ENCODE measurements at places on chromosomes 1 and 21.
A peak's percentile ranks its signal among the peaks of the same experiment; 100 is the strongest.

GRCh38 chr1:228267962-228268880 is 60.4 kb downstream of the OBSCN start:
- DNase-seq, result no peak

- no peak for DNase-seq
These were observed 5.3 kb upstream of the FCER1A start for GRCh38 chr1:159296706-159297375.

- peak; percentile 65 for DNase-seq
These were observed 22.0 kb downstream of the FYB2 start for GRCh38 chr1:56797065-56797685.

DNA sequence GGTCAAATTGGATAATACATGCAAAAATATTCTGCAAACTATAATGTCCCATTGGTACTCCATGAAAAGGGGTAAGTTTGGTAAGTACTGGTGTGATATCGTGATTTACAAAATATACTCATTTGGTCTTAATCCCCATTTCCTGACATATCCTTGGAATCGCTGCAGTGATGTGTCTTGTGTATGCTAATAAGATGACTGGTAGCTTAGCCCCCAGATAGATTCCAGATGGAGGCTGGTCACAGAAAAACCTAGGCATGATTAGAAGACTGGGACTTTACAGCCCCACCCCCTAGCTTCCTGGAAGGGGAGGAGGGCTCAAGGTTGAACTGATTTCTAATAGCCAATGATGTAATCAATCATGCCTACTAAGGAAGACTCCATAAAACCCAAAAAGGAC is 3.0 kb downstream of the VAMP4 start:
- DNase-seq, result no peak

GRCh38 chr1:33494929-33495328 is 22.5 kb downstream of the ZSCAN20 start:
- DNase-seq, result no peak

- no peak for DNase-seq
These were observed 29.6 kb downstream of the MATN1 start for GRCh38 chr1:30693822-30694221.

DNA sequence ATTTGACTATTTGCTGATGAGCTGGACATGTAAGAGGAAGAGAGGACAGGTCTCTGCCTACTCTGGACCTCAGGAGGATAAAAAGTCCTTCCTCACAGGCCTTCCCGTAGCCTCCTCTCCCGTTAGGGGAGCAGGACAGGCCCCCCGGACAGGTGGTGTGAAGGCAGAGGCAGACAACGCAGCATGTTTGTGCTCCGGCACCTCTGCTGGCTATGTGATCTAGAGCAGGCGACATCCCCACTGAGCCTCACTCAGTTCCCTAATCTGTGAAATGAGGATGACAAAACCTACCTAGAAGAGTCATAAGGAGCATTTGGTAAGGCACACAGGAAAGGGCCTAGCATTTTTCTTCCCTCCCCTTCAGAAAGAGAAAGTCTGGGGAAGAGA is 34.8 kb downstream of the KIAA1614 start:
- DNase-seq, result no peak

DNA sequence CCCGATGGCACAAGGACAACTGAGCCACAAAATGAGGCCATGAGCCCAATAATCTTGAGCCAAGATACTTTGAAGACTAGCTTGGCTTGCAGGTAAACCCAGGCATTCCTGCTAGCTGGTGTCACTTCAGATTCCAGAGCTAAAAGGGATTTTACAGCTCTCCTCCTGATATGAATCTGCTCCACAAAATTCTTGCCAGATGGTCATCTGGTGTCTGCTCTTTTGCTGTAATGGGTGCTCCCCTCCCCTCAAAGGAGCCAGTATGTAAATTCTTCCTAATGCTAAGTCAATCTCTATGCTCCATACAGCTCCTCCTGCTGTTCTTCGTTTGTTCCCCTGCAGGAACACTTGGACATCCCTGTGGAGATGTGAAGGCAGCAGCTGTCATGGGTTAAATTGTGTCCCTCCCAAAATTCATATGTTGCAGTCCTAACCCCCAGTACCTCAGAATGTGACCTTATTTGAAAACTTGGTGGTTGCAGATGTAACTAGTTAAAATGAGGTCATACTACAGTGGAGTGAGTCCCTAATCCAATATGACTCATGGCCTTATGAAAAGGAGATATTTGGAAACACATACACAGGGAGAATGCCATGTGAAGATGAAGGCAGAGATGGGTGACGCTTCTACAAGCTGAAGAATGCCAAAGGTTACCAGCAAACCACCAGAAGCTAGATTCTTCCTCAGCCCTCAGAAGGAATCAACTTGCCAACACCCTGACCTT is 180.6 kb upstream of the PALMD start:
- DNase-seq, result no peak

Data from NCI-H2081 (cell line).